ENCODE measurements at places on chromosomes 5 and 9.

- peak; percentile 20 for DNase-seq
Observed at GRCh38 chr5:114018186-114018585, 343.7 kb upstream of the KCNN2 start.

GRCh38 chr5:141704782-141705297 is 22.8 kb upstream of the ARAP3 start:
- no peak for DNase-seq

DNA sequence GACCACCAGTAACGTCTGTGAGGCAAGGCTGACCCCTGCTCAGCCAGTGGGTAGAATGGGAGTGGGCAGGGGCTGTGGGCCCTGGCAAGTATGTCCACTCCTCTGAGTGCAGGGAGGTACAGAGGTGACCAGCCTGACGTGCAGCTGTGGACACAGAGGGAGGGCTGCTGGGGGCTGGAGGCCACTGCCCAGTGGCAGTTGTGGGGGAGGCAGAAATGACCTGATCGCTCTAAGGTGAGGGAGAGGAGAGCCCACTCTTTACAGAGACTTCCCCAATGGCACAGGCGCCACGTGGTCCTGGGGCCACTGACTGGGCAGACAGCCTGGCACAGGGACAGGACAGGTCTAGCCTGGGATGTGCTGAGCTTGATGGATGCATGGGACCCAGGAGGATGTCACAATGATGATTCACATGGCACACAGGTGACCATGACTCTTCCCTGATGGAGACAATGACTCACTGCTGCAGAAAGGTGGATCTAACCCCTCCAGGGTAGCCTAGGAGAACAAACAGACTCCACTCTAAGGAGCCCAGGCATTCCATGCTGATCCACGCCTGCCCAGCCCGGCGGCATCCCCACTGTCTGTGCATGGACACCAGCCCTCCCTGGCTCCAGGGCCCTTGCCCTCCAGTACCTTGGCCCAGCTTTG is 7.7 kb downstream of the LPCAT1 start:
- DNase-seq, result peak; percentile 32

GRCh38 chr5:11261241-11261640 is 500.2 kb upstream of the DAP start:
- no peak for DNase-seq

Measured in HFFc6 (cell line).